ENCODE measurements at places on chromosomes 3 and 15.

- DNase-seq: no peak
Observed at GRCh38 chr15:92495446-92495845, 101.8 kb downstream of the ST8SIA2 start.

- DNase-seq: no peak
Observed at GRCh38 chr15:78130466-78131294, 565 bp downstream of the CIB2 start.

DNA sequence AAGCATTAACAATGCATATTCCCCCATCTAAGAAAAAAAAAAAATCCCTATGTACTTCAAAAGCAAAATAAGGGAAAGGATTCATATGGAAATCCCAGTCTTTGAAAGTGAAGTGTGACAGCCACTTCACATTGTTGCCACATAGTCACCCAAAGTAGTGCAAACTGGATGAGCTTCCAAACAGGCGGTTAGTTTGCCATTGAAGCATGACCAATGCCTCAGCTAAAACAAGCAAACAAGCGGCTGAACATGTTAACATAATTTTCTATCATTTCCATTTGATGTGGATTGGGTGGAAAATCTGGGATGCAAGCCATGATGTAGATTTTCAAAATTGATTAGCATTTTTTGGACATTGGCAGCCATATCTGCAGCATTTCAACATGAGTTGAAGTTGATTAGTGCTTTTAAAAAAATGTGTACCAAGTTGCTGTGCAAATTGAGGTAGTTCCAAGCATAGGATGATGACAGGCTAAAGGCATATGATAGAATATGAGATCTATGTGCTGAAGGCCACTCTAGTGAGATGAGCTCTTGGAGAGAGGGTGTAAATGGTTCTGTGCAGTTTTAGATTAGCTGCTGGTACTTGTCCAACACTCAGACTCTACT, 405.2 kb downstream of the NR2F2 start:
- DNase-seq: no peak

GRCh38 chr15:77909182-77909940, 168.2 kb downstream of the TBC1D2B start:
- DNase-seq: no peak

DNA sequence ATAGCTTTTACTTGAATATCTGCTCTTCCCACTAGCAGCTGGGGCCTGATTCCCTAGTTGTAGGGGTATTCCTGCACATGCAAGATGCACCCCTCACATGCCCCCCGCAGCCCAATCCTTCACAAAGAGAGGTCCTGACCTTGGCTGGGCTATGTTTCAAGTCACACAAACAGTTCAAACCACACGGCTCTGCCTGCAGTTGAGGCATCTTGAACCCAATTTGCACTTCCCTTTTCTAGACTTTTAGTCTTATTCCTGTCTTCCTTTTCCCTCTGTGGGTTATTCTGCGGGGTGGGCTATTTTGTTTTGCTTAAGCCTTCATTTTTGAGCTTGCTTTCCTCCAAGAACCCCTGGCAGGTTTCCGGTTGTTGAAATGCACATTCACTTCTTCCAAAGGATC, 13.3 kb upstream of the CCR1 start:
- DNase-seq: no peak

DNA sequence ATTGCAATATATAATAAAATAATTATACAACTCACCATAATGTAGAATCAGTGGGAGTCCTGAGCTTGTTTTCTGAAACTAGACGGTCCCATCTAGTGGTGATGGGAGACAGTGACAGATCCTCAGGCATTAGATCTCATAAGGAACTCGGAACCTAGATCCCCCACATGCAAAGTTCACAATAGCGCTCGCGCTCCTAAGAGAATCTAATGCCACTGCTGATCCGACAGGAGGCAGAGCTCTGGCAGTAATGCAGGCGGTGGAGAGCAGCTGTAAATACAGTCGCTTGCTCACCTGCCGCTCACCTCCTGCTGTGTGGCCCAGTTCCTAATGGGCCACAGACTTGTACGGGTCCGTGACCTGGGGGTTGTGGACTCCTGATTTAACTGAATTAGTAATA, 87.8 kb downstream of the P3H2 start:
- no peak for DNase-seq

GRCh38 chr3:30577788-30578187, 28.6 kb upstream of the TGFBR2 start:
- no peak for DNase-seq

Measured in DMS79 treated with DMSO at 0.1 percent for 48 hours (cell line).